ENCODE measurements at places on chromosomes 5 and 9. TPM values are rescaled to one million over a fixed set of nuclear protein-coding genes. Genes with fewer than 3 reads are reported as not detected.

DNA sequence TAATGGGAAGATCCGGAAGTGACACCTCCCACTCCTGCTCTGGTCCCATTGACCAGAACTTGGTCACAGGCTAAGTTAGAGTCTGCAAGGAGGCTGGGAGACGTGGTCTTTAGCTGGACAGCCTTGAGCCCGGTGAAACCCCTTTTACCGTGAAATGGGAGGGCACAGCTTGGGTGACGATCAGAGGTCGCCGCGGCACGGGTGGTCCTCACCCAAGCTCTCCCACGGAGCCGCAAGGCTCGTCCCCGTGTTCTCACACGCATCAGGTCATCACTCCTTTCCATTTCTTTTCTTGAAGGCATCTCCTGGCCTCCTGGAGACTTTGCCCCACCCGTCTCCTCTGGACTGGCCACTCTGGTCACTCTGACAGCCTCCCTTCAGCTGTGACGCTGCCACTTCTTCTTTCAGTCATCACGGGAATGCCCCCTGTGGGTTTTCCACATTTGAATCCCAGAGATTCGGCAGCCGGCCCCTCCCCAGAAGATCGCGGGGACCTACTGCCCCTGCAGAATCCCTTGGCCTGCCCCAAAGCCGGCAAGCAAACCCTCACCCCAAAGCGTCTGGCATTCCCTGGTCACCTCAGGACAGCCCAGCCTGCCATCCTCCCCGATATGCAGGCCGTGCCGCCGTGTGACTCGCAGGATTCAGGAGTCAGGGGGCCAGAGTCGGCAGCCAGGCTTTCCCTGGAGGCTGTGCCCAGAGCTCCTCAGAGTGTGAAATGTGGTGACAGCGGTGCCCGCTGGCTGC lies 18.9 kb upstream of the EGFL7 start:
- no peak for DNase-seq
- H3K4me3 ChIP-seq: peak overlapping the region; percentile 28
- peaks cover 25% of the 10 kb centered on the region for H3K4me1 ChIP-seq
- no peaks in the 10 kb centered on the region for H3K36me3 ChIP-seq
- peaks cover 20% of the 10 kb centered on the region for H3K27me3 ChIP-seq

Gene PCDHB16
- total RNA-seq: not detected

- H3K27me3 ChIP-seq: no peaks in the 10 kb centered on the region
- H3K36me3 ChIP-seq: no peaks in the 10 kb centered on the region
- peaks cover 2% of the 10 kb centered on the region for H3K4me1 ChIP-seq
- H3K27ac ChIP-seq: no peak overlapping the region
- DNase-seq: no peak
- no peak overlapping the region for H3K4me3 ChIP-seq
Observed at GRCh38 chr5:115568668-115569067, 24.1 kb upstream of the FEM1C start.

- DNase-seq: no peak
- no peaks in the 10 kb centered on the region for H3K4me1 ChIP-seq
- H3K4me3 ChIP-seq: no peak overlapping the region
Observed at GRCh38 chr5:168047043-168047668, 244.3 kb upstream of the WWC1 start.

DNA sequence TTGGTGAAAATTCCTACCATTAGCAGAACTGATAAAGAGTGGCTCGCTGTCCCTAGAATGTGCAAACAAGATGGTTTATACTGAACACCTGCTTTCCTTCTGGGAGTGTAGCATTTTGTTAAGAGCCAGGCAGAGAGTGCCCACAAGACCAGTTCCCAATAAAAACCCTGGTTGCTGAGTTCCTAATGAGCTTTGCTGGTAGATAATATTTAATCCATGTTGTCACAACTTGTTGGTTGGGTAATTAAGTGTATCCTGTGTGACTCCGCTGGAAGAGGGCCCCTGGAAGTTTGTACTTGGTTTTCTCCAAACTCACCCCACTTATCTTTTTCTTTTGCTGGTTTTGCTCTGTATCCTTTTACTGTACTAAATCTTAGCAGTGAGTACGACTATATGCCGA lies 39.5 kb upstream of the GOLGA1 start:
- peaks cover 32% of the 10 kb centered on the region for H3K36me3 ChIP-seq
- DNase-seq: no peak
- H3K4me1 ChIP-seq: no peaks in the 10 kb centered on the region
- no peaks in the 10 kb centered on the region for H3K27me3 ChIP-seq
- no peak overlapping the region for H3K4me3 ChIP-seq

DNA sequence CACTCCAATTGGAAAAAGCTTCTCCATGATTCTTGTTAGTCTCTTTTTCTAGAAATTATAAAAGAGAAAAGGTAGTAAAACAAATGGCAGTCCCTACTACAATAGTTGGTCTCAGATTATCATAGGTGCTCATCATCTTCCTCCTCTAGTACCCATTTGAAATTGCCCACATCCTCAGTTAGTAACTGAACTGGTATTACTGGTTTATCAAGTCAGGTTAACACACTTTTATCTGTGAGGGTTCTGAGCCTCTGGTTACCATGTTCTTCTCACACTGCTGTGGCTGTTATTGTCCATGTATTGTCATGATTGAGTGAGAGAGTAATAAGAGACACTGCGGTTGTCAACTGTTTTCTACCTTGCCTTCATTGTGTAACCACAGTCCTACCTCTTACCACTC lies 901.7 kb downstream of the TLE1 start:
- no peaks in the 10 kb centered on the region for H3K27me3 ChIP-seq
- H3K4me1 ChIP-seq: no peaks in the 10 kb centered on the region
- H3K27ac ChIP-seq: no peak overlapping the region
- H3K36me3 ChIP-seq: peaks cover 4% of the 10 kb centered on the region
- H3K4me3 ChIP-seq: no peak overlapping the region
- no peak for DNase-seq

DNA sequence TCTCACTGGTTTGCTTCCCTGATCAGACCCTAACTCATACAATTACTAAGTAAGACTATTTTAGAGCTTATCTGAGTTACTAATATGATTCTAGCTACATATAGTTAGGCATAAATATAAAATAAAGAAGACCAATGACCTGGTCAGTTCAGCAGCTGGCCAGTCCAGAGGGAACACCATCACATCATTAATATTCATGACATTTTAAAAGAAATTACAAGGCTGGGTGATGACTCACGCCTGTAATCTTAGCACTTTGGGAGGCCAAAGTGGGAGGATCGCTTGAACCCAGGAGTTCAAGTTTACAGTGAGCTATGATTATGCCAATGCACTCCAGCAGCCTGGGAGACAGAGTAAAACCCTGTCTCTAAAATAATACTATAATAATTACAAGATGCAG lies 37.0 kb upstream of the CDC42SE2 start:
- H3K4me1 ChIP-seq: peaks cover 31% of the 10 kb centered on the region
- no peak for DNase-seq
- H3K4me3 ChIP-seq: no peak overlapping the region
- H3K27ac ChIP-seq: no peak overlapping the region

- no peaks in the 10 kb centered on the region for H3K4me1 ChIP-seq
- H3K36me3 ChIP-seq: no peaks in the 10 kb centered on the region
- no peak overlapping the region for H3K27ac ChIP-seq
- peaks cover 33% of the 10 kb centered on the region for H3K27me3 ChIP-seq
- no peak overlapping the region for H3K4me3 ChIP-seq
- DNase-seq: no peak
Observed at GRCh38 chr5:141800617-141801016, 77.6 kb downstream of the PCDH1 start.

Gene TIMD4
- total RNA-seq: not detected

DNA sequence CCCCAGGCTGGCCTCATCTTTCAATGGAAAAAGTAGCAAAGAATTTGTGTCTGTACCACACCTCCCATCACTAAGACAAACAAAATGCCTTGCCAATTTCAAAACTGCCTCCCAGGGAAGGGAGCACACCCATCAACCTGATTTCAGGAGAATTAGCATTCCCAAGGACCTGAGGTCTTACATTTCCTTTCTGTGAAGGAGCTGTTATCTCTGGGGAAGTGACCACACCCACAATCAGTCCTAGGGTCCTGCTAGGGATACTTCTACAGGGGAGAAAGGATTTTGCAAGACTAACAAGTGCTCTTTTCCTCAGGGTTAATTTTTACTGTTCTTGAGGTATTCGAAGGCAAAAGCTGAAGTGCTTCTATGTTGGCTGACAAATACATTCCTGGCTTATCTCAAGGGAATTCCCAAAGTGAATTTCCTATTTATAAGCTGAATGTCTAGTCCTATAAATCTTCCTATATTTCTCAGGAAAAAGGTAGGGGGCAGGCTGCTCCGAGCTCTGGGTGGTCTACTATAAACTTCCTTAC lies 97.4 kb upstream of the ITGA1 start:
- no peaks in the 10 kb centered on the region for H3K4me1 ChIP-seq
- peaks cover 4% of the 10 kb centered on the region for H3K27me3 ChIP-seq
- H3K27ac ChIP-seq: no peak overlapping the region
- no peak for DNase-seq

GRCh38 chr9:36551910-36552309 lies 20.8 kb upstream of the MELK start:
- peaks cover 6% of the 10 kb centered on the region for H3K27me3 ChIP-seq
- H3K27ac ChIP-seq: no peak overlapping the region
- no peak for DNase-seq
- H3K4me3 ChIP-seq: no peak overlapping the region
- no peaks in the 10 kb centered on the region for H3K4me1 ChIP-seq
- no peaks in the 10 kb centered on the region for H3K36me3 ChIP-seq

Gene PCDHGC3
- 3.3 TPM for total RNA-seq

- H3K27ac ChIP-seq: no peak overlapping the region
- H3K4me1 ChIP-seq: no peaks in the 10 kb centered on the region
- no peaks in the 10 kb centered on the region for H3K27me3 ChIP-seq
- H3K4me3 ChIP-seq: no peak overlapping the region
Observed at GRCh38 chr5:78430866-78431265, 70.4 kb downstream of the SCAMP1 start.

GRCh38 chr5:107415762-107416161 lies 255.0 kb downstream of the EFNA5 start:
- no peak for DNase-seq
- no peaks in the 10 kb centered on the region for H3K4me1 ChIP-seq
- no peaks in the 10 kb centered on the region for H3K27me3 ChIP-seq
- no peaks in the 10 kb centered on the region for H3K36me3 ChIP-seq
- H3K4me3 ChIP-seq: no peak overlapping the region

Gene LHX6
- not detected for total RNA-seq

- no peaks in the 10 kb centered on the region for H3K36me3 ChIP-seq
- DNase-seq: no peak
- no peaks in the 10 kb centered on the region for H3K27me3 ChIP-seq
- H3K4me3 ChIP-seq: peak overlapping the region; percentile 59
- peak overlapping the region; percentile 89 for H3K27ac ChIP-seq
- peaks cover 22% of the 10 kb centered on the region for H3K4me1 ChIP-seq
Observed at GRCh38 chr5:151578326-151579025, 12.7 kb downstream of the FAT2 start.

Gene PAX5
- total RNA-seq: 619 TPM

- no peaks in the 10 kb centered on the region for H3K27me3 ChIP-seq
- peaks cover 29% of the 10 kb centered on the region for H3K4me1 ChIP-seq
- H3K27ac ChIP-seq: no peak overlapping the region
- H3K4me3 ChIP-seq: peak overlapping the region; percentile 38
- peaks cover 4% of the 10 kb centered on the region for H3K36me3 ChIP-seq
- no peak for DNase-seq
Observed at GRCh38 chr9:129078691-129079503, 2.0 kb upstream of the DOLPP1 start.

DNA sequence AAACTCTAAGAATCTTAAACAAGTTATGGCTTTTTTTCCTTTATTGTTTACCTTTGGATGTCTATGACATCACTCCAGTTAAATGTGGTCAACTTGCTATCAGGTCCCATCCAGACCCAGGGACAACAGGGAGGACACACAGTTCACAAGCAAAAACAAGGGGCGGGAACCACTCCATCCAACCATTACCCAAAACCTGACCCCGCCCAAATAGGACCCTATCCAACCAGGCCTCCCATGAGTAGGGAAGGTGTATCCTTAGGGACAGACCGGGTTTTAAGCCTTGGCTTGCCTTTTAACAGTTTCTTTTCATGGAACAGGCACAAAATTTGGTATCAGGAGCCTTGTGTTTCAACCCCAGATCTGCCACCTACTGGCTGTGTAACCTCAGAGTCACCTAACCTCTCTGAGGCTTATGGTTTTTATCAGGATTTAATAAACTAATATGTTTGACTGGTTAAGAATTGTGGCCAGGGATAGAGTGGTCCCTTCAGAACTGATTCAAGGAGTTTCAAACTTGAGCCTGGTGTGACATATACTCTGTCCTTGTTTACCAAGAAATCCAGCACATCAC lies 127.7 kb upstream of the RAD23B start:
- DNase-seq: no peak
- no peak overlapping the region for H3K4me3 ChIP-seq
- H3K27ac ChIP-seq: no peak overlapping the region
- no peaks in the 10 kb centered on the region for H3K36me3 ChIP-seq

DNA sequence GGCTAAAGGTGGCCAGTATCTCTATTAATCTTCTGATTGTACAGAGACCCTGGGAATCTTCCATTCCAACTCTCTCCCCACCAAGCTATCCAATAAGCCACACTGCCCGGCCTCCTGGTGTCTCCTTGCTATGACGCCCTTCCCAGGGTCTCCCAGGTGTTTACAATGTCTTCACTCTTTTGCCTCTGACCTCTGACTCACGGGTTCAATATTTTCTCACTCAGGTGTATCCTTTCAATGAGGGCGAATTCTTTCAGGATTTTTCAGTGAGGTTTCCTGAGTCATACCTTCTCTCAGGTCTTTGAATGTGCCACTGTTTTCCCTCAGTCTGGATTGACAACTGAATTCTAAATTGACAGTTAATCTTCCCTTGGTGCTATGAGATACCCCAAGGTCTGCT lies 53.7 kb upstream of the IRX4 start:
- DNase-seq: no peak
- no peaks in the 10 kb centered on the region for H3K36me3 ChIP-seq
- peaks cover 20% of the 10 kb centered on the region for H3K27me3 ChIP-seq
- no peak overlapping the region for H3K4me3 ChIP-seq
- H3K27ac ChIP-seq: no peak overlapping the region
- no peaks in the 10 kb centered on the region for H3K4me1 ChIP-seq

- no peak overlapping the region for H3K27ac ChIP-seq
- no peaks in the 10 kb centered on the region for H3K27me3 ChIP-seq
- H3K4me3 ChIP-seq: no peak overlapping the region
Observed at GRCh38 chr9:125486576-125486975, 220.4 kb downstream of the MAPKAP1 start.

Gene BAAT
- total RNA-seq: not detected

Gene LVRN
- total RNA-seq: not detected

Gene CAMK4
- total RNA-seq: 5.1 TPM

- H3K36me3 ChIP-seq: no peaks in the 10 kb centered on the region
- H3K27me3 ChIP-seq: peaks cover 11% of the 10 kb centered on the region
- H3K4me1 ChIP-seq: no peaks in the 10 kb centered on the region
- no peak for DNase-seq
- no peak overlapping the region for H3K27ac ChIP-seq
Observed at GRCh38 chr5:71769287-71769686, 50.2 kb downstream of the CARTPT start.

Gene TCF7
- total RNA-seq: 15.8 TPM

DNA sequence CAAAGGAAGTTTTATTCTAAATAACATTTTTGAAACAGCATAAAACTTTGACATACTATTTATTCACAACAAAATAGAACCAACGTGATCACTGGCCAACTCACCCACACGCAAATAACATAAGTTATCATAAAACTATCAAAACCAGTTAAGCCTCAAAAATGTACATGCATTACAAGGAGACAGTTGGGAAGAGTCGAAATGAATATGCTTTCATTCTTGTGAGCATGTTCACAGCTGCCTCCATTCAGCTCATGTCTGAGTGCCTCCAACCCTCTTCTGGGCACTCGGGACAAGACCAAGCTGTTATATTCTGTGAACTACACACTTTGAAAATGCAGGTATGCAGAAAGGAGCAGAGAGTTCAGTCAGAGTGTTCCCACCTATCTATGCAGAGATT lies 284.9 kb downstream of the BNC2 start:
- no peak overlapping the region for H3K4me3 ChIP-seq
- no peak for DNase-seq
- H3K36me3 ChIP-seq: no peaks in the 10 kb centered on the region
- no peak overlapping the region for H3K27ac ChIP-seq

Gene C7
- not detected for total RNA-seq

All from activated B cell treated with CpG ODN at 0.5 μM for 24 hours (primary cell).